Hepatic stellate cell (primary cell): ENCODE measurements at places on chromosomes 6 and 20.

DNA sequence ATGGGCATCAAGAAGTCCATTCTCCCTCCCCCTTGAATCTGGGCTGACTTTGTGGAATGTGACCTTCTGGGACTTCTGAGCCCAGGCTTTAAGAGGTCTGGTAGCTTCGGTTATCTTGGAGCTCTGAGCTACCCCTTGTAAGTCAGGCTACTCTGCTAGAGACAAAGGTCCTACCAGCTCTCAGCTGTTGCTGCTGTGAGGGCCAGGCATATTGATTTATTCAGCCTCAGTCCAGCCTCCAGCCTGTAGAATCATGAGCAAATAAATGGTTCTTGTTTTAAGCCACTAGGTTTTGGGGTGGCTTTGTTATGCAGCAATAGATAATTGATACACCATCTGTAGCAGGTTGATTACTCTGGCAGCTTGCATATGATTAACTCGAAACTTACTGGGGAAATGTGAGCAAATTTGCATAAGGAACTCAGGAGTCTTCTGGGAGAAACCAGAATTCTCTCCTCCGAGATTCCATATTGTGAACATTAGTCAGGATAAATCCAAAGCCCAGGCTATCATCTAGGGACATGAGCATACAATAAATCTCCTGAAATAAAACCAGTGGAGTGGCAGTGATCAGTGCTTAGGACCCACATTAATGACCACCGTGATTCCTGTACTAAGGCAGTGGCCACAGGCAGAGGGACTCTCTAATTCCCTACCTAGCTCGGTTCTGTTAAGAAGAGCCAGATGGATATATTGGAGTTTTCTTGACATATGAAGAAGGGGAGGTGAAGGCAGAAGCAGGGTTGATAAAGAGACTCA, 336.1 kb downstream of the CDC5L start:
- DNase-seq = no peak

DNA sequence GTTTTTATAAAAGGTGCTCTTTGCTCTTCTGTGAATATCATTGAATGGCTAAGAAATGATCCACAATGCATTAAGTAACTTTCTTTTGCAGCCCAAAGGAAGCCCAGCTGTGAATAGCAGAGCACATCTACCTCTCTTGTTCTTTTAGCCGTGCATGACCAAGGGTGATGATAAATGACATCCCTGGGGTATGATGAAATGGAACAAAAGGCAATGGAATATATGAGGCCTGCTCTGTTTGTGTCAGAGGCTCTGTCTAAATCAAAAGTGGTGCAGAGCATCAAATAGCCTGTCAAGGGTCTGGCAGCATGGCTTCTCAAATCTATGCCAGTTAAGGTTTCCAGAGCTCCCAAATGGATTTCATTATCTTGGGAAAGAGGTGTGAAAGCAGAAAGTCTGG, 362.6 kb upstream of the RNF217 start:
- DNase-seq = no peak

DNA sequence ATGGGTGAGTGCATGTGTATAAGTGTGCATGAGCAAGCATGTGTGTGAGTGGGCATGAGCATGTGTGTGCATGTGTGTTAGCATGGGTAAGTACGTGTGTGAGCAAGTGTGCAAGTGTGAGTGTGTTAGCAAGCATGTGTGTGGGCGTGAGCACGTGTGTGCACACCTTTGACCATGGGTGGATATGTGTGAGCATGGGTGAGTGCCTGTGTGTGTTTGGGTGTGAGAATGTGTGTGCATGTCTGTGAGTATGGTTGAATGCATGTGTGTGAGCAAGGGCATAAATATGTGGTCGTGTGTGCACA, 84.6 kb downstream of the DLL1 start:
- no peak for DNase-seq

DNA sequence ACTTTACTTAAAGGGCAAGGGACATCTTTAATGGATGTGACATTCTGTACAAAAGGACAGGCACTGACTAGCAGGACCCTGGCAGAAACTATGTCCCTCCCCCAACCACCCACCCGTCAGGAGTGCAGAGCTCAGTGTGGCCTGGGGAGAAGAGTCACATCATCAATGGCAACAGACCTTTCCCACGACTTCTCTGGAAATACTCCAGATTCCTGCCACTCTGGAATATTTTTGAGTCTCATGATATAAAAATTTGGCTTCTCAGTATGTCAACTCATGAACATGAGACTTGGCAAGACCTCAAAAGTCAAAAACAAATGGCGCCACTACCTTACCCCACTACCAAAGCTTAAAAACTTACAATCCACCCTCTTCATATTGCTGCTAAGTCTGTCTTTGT, 118.3 kb downstream of the SLC23A2 start:
- DNase-seq = no peak

GRCh38 chr6:156169371-156169770, 607.8 kb upstream of the ARID1B start:
- no peak for DNase-seq

DNA sequence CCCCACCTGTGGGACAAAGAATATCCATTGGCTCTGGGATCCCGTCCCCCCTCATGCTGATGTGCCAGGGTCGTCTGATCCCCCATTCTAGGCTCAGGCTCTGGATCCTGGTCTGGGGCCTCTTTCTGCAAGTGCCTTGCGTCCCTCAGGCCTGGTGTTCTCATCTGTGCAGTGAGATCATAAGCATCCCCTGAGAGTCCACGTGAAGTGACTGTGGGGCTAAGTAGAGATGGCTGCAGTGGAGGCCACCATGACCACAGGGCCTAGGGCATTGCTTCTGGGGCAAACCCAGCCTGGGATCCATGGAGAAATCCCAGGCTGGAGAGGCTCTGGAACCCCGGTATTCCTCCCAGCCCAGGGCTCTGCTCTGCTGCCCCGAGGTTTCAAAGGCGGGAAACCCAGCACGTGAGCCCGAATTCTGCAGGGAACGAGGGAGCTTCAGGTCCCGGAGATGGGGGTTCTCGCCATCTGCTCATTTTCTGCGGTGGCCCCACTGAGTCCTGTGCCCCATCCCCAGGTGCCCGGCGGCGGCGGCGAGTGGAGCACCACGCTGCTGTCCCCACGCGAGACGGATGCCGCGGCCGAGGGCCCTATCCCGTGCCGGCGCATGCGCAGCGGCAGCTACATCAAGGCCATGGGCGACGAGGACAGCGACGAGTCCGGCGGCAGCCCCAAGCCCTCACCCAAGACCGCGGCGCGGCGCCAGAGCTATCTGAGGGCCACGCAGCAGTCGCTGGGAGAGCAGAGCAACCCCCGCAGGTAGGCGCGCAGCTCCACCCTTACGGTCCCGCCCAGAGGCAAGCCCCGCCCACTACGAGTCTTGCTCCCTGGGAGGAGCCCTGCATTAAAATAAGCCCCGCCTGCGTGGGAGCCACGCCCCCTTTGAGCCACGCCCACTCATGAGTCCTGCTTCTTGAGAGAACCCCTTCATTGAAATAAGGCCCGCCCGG, 105.5 kb upstream of the MYL9 start:
- DNase-seq = peak; percentile 57

DNA sequence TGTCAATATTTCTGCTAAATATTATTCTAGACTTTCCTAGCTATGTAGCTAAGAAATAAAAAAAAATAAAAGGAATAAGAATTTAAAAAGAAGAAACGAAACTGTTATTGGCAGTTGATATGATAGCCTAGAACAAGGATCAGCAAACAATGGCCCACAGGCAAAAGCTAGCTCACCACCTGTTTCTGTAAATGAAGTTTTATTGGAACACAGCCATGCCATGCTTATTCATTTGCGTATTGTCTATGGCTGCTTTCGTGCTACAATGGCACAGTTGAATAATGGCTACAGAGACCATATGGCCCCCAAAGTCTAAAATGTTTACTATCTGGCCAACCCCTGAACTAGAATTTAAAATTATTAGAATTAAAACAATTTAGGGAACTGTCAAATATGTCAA, 952.6 kb upstream of the MAP3K7 start:
- no peak for DNase-seq

DNA sequence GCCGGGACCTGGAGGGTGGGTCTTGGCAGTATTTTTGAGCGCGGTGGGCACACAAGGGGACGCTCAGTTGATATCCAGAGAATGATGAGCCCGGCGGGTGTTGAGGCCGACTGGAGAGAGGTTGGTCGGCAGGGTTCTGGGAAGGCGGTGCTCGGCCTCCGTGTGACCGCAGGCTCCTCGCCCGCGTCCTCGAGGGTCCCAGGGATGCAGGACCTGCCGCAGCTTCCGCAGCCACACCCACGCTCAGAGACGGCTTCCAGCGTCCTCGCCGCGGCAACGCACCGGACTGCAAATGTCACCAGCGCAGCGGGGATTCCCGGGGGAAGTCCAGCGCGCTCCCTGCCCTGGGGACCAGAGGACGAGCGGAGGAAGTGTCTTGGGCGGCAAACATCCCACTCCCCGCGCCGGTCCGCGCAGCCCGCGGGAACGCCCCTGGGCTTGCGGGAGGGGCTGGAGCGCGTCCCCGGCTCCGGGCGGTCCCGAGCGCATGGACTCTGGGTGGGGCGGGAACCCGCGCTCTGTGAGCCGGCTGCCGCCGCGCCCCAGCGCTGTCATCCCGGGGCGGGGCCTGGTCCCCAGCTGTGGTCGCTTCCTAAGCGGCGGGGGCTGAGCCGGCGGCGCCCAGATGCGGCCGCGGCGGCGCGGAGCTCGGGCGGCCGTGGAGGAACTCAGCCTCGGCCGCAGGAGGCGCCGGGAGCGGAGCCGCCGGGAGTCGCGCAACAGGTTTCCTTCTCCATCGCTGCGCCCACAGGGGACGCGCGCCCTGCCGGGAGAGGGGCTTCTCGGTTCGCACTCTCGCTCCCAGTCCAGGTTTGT, at the start of gene STX11:
TSS of gene STX11 (plus strand) at position 624 of the 816 bp plus-strand sequence. CDS start 36,111 bp downstream, outside the sequence.
- DNase-seq = peak; percentile 57

DNA sequence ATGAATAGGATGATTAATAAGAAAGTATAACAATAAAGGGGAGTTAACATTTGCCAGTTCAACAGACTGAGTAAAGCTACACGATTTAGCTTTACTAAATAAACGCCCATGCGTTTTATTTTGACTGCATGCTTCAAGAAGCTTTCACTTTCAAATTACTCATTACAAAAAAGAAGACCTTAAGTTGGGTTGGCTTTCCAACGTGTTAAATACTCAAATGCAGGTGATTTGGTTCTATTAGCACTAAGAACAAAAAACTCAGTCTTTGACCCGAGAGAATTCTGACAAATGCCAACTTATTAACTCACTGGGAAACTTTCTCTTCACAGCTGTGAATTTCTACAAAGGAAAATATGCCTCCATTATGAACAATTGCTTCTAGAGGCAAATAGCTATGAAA, 24.8 kb downstream of the RNF146 start:
- DNase-seq = no peak
